Right lung (tissue), 10 donors: ENCODE measurements at places on chromosomes 11 and 22. TPM values are rescaled to one million over a fixed set of nuclear protein-coding genes. Genes with fewer than 3 reads are reported as not detected.

- DNase-seq = no peak
Observed at GRCh38 chr11:116981266-116981885, 116.9 kb downstream of the SIK3 start.

DNA sequence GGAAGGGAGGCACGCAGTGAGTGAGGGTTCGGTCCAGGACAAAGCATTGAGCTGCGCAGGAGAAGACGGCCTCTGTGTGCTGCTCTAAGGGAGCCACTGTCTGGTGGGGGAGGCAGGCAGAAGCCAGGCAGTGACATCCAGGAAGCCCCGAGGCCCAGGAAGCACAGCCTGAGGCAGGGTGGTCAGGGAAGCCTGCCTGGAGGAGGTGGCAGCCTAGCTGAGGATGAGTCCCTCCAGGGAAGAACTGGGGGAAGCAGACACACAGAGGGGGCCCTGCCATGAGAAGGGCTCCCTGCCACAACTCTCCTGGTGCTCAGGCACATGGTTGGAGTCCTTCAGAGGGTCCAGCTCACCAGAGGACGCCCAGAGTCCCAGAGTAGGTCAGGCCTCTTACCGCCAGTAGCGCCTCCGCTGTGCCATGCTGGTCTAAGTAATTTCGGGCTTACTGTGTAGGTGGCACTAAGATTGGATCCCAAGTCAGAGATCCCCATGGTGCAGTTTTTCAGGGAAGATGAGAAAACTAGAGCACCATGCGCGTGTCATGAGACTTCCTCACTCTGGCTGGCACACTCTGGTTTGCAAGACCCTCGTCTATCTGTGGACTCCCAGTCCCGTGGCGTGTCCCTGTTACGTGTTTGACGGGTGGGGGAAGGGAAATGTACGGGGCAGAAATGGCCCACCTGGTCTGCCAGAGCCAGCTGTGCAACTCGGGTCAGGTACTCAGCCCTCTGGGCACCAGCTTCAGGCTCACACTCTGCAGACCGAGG is 887.2 kb downstream of the BRD1 start:
- DNase-seq = no peak

- DNase-seq = no peak
Observed at GRCh38 chr11:5631417-5631816, 6.6 kb downstream of the TRIM34 start.

Gene ACTN3
- 0.24 TPM for polyA plus RNA-seq

Gene C11orf87
- 0.01 TPM for polyA plus RNA-seq
